ENCODE measurements at places on chromosomes 13 and 19. TPM values are rescaled to one million over a fixed set of nuclear protein-coding genes. Genes with fewer than 3 reads are reported as not detected.
A peak's percentile ranks its signal among the peaks of the same experiment; 100 is the strongest.

- DNase-seq: no peak
Observed at GRCh38 chr13:74751739-74752138, 617.5 kb upstream of the KLF12 start.

GRCh38 chr19:18843960-18844359, 12.2 kb downstream of the UPF1 start:
- no peak for DNase-seq

GRCh38 chr19:16369664-16370576, 45.3 kb downstream of the KLF2 start:
- no peak for DNase-seq

DNA sequence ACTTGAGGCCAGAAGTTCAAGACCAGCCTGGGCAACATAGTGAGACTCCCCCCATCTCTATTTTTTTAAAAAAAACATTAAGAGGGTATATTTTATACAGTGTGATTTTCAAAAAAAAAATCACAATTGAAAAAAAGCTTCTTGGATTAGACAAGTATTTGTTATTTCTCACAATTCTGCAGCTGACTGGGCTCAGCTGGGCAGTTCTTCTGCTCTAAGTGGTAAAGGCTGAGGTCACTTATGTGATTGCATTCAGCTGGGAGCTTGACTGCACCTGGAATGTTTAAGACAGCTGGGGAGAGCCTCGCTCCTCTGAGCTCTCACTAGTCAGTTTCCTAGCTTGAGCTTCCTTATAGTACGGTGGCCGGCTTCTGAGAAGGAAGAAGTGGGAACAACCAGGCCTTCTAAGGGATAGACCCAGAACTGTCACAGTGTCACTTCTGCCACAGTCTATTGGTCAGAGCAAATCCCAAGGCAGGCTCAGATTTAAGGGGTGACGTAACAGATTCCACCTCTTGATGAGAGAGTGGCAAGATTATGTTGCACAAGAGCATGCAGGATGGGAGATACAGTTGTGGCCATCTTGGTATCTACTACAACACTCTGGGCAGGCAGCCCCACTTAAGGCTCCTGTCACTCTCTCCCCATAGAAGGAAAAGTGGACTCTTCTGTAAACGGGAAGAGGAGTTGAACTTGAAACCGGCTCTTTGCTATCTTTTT, 19.7 kb upstream of the IRGC start:
- no peak for DNase-seq

GRCh38 chr19:5131031-5131505, 162.2 kb downstream of the KDM4B start:
- no peak for DNase-seq

DNA sequence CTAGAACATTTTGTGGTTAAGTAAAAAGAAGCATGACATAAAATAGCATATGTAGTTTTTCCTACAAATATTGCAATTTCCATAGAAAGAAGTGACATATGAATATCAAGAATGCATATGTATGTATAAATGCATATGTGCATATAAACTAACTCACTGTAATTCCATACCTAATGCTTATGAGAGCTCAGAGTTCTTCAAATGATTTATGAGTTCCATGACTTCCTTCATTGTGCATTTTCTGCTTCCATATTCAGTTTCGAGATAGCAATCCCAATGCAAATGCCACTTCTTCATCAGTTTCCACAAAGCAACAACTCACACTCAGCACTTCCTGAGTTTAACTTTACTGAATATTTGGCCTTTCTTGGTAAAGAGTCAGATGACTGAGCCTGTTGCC, 1744.3 kb upstream of the MIR17HG start:
- no peak for DNase-seq

- no peak for DNase-seq
Observed at GRCh38 chr13:37094840-37095239, 10.6 kb downstream of the CSNK1A1L start.

- DNase-seq: no peak
Observed at GRCh38 chr13:113002206-113002912, 33.3 kb downstream of the MCF2L start.

- no peak for DNase-seq
Observed at GRCh38 chr13:63041640-63042414, 1626.2 kb upstream of the PCDH20 start.

- no peak for DNase-seq
Observed at GRCh38 chr13:111852725-111853518, 214.0 kb upstream of the SOX1 start.

DNA sequence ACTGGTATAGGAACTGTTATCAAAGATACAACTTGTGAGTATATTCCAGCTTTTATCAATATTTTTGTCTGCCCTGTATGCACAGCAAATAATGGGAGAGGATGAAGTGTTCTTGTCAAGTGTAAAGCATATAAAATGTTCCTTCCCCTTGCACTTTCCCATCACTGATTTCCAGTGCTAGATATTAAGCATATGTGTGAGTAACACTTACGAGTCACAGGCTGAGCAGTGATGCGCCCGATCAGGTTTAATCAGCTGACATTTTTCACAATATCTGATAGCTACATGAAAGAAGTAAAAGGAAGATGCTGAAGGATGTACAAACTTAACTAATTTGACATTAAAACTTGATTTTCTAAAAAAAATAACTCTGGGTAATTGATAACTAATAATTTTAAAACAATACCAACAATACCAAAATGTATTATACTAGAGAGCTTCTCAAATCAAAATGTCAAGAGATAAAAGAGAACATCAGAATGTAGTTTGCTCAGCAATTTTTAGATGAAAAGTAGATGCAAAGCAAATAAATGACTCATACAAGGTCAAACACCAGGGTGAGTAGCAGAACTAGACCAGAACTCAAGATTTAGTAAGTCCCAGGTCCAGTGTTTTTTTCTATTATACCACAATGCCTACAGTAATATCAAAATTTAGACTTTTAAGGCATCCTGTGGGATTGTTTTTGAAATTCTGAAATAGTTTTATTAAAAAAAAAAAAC, 56.4 kb downstream of the ZDHHC20 start:
- DNase-seq: no peak

DNA sequence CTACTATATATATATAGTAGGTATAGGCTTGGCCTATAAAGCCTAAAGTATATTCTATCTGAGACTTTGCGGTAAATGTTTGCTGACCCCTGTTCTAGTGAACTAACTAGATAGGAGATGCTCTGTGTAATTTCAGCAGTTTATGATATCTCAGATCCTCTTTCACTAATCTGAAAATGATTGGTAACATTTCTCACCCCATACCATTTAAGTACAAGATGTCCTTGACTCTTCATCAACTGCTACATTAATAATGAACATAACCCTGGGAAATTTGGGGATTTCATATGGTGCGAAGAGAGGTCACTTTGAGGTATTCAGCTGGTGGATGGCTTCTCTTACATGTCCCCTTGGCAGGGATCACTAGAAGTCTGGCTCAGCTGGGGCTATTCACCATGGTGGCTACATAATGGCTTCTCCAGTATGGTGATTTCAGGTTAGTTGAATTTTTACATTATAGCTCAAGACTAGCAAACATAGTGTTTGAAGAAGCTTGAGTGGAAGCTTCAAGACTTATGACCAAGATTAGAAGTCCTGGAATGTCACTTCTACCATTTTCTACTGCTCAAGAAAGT, 103.6 kb upstream of the MYCBP2 start:
- DNase-seq: no peak

- no peak for DNase-seq
Observed at GRCh38 chr13:37618554-37618953, 20.0 kb upstream of the POSTN start.

DNA sequence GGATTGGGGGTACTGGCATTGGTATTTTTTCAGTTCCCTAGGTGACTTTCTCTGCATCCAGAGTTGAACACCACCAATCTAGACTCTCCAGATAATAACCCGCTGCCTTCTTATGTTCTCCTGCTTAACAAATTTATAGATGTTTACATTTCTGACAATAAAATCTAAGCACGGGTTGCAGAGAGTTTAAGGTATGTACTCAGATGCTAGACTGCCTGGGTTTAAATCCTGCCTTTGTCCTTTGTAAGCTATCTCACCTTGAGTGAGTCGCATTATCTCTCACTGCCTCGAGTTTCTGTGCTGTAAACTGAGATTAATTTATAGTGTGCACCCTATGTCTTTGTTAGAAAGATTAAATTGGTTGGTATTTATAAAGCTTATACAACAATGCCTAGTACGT, 131.4 kb upstream of the ARGLU1 start:
- DNase-seq: no peak

DNA sequence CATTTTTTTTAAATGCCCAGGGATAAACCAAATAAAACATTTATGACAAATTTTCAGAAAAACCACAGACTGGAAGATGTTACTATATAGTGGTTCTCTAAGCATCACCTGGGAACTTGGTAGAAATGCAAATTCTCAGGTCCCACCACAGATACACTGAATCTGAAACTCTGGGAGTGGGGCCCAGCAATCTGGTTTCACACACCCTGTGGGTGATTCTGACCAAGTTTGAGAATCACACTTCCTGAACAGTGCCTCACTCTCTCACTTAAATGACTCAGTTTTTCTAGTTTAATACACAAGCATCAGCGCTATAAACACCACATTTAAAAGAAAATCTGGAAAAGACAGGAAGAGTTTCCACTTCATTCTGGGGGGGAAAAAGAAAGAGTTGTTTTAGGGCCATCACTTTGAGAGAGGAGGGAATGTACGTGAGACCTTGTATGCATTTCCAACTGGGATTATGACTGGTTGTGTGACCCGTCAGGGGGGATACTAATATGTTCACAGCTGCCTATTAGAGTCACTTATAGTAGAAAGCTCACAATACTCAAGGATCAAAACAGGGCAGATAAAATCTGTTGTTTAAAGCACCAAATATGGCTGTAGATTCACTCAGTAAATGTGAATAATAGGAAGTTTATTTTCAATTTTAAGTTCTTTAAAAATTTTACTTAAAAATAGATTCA, 567.7 kb downstream of the GPC6 start:
- DNase-seq: no peak

DNA sequence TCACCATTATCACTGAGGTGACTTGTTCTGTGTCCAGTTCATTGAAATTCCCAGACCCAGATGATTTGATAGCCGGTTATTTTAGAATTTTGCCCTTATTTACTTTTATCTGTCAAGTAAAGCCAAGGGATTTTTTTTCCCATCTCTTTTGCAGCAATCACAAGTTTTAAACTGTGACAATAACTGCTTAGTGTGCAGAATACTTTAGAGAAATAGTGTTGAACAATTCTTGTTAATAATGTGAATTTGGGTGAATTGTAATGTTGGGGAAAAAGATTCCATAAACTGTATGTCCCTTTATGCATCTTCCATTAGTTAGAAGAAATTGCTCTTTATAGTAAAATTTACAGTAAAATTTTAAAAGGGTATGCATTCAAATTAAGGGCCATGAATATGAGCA, 79.5 kb downstream of the SLITRK6 start:
- DNase-seq: no peak

DNA sequence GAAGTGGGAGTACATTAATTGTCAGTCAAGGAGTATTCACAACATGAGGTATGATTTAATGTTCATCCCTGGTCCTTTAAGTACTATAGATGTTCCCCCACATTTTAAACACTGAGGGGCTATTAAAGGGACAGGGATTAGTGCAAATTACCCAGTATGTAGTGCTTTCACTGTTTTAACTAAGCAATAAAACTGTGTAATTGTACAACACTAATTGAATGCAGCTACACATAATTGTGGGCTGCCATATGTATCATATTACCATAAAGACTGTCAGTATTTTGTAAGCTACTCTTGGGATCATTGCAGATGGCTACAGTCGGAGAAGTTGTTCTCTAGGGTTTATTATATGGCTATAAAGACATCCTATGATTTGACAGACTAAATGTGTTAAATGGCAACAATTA, 316.6 kb downstream of the DCLK1 start:
- DNase-seq: no peak

GRCh38 chr19:13164343-13165161, 14.3 kb downstream of the IER2 start:
- peak; percentile 86 for DNase-seq

DNA sequence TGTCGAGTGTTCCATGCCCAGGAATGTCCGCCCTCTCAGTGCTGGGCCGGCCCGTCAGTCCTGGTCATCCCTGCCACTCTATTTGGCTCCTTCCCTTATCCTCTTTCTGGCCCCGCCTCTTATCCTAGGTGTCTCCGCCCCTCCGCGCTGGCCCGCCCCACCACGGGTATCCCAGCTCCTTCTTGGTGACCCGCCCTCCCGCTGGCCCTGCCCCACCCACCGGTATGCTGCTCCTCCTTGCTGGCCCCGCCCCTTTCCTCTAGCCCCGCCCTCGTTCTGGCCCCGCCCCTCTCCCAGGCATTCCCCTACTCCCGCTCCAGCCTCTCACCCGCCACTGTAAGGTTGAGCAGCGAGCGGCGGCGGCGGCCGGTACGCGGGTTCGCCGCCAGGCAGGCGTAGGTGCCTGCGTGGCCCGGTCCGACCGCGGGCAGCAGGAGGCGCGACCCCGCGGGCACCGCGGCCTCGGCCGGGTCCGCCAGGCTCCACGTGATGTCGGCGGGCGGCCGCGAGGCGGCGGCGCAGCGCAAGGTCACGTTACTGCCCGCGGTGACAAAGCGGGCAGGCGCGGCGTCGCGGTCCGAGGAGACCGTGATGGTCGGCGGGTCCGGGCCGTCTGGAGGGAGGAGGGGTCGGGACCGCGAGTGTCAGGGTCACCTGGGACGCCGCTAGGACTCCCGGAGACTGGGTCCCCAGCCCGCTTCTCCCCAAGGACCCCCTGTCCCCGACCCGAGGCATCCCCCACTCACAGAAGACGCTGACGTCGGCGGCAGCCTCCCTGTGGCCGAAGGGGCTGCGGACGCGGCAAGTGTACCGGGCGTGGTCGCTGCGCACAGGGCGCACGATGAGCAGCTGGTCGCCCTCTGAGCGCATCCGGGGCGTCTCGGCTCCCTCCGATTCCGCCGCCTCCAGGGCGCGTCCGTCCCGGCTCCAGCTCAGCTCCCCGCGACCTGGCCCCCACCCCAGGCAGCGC, 2.0 kb downstream of the VSIG10L start:
- DNase-seq: peak; percentile 89

DNA sequence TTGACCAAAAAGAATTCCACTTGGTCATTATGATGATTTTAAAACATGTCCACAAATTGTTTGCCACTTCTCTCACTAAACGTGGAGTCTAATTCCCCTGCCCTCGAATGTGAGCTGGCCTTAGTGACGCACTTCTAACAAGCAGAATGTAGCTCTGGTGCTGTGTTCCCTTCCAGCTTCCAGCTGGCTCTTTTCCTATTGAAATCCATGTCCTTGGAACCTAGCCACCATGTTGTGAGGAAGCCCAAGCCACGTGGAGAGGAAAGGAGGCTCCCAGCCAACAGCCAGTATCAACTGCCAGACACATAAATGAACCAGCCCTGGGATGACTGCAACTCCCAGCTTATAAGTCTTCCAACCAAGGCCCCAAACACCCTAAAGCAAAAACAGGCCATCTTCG, 23.6 kb upstream of the CEBPA start:
- DNase-seq: no peak

Gene TYROBP
- polyA plus RNA-seq: 113 TPM

Gene C13orf42
- polyA plus RNA-seq: not detected

Gene CEACAM7
- polyA plus RNA-seq: not detected

Gene ADGRE1
- polyA plus RNA-seq: 0.10 TPM

Gene STOML3
- polyA plus RNA-seq: not detected

Gene SYNGR4
- not detected for polyA plus RNA-seq

Gene GSX1
- polyA plus RNA-seq: not detected

Gene FCAR
- polyA plus RNA-seq: 0.67 TPM

All from urinary bladder (tissue), 4 donors.